ENCODE measurements at places on chromosomes 2 and 18.

- no peak for DNase-seq
Measured at GRCh38 chr2:52563151-52563550, 1204.5 kb upstream of the CHAC2 start.

GRCh38 chr18:74444104-74444503 is 13.0 kb downstream of the DIPK1C start:
- DNase-seq: no peak

DNA sequence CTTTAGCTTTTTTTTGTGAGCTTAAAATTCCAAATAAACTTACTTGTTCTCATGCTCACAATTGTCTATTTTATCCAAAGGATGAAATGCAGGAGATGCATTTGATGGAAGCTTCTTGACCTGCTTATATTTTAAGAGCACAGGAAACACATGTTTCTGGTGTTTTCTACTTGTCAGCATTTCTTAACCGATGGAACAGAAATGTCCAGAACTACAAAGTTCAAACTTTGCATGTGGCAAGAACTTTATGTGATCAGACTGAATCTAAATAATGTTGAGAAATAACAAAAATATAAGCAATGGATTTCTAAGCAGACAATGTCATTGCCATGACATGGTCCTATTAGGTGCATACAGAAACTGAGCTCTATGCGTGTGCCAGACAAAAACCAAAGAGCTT is 9.9 kb upstream of the CTLA4 start:
- DNase-seq: no peak

- no peak for DNase-seq
Measured at GRCh38 chr2:219362072-219362471, 25.6 kb downstream of the DNPEP start.

DNA sequence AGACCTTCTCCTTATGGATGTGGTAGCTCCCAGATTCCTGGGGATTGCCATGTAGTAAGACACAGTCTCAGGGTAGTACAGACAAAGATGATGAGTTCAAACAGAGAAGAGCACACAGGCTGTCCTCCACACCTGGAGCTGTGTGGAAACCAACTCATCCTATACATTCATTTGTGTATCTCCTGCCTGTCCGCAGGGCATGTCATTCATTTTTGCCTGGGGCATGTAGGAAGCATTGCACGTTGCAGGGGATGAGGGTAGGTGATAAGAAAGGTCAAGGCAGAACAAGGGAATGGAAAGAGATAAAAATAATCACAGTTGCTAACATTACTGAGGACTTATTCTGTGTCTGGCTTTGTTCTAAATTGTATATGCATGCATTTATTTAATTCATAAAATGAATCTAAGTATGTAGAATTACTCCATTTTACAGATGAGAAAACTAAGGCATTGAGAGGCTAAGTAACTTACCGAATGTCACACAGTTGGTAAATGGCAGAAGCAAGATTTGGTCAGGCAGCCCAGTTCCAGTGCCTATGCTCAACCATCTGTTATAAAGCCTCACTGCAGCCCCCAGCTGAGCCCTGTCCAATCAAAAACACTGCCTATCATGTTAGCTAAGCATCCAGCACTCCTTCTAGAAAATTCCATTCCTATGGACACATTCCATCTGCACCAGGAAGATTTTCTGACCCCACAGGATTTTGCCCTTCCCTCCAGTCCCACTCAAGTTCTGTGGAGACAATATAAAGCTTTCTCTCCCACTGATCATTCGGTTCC is 81.0 kb downstream of the SUMO1 start:
- no peak for DNase-seq

DNA sequence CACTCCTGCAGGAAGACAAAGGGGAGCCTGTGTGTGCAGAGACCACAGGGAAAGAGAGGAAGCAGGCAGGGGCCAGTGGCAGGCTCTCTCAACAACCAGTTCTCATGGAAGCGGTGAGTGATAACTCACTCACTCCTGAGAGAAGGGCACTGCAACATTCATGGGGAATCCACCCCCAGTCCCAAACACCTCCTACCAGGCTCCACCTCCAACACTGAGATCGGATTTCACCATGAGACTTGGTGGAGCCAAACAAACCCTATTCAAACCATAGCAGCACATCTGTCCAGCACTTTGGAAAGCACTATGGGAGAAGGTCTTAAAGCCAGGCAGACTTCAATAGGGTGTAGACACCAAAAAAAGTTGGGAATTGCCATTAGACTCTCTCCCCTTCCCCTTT is 345.7 kb upstream of the SPRED2 start:
- no peak for DNase-seq

Data from NCI-H2107 (cell line).